ENCODE measurements at places on chromosomes 7 and 10. TPM values are rescaled to one million over a fixed set of nuclear protein-coding genes. Genes with fewer than 3 reads are reported as not detected.

GBX1 gene
- 0.09 TPM for total RNA-seq

FOXP2 gene
- not detected for total RNA-seq

GATA3 gene
- 4.8 TPM for total RNA-seq

NET1 gene
- total RNA-seq: 58.3 TPM

PNLIPRP2 gene
- 0.11 TPM for total RNA-seq

COL13A1 gene
- 0.21 TPM for total RNA-seq

ZNF273 gene
- 2.5 TPM for total RNA-seq

AGBL3 gene
- 0.80 TPM for total RNA-seq

ZCCHC24 gene
- 3.3 TPM for total RNA-seq

CCL24 gene
- not detected for total RNA-seq

CDNF gene
- 0.86 TPM for total RNA-seq

STOX1 gene
- 0.73 TPM for total RNA-seq

RBP3 gene
- total RNA-seq: not detected

SPDYE18 gene
- 0.15 TPM for total RNA-seq

SNCG gene
- total RNA-seq: 9.6 TPM
